Neural crest cell (in vitro differentiated cells): ENCODE measurements at places on chromosomes 3 and 15.

DNA sequence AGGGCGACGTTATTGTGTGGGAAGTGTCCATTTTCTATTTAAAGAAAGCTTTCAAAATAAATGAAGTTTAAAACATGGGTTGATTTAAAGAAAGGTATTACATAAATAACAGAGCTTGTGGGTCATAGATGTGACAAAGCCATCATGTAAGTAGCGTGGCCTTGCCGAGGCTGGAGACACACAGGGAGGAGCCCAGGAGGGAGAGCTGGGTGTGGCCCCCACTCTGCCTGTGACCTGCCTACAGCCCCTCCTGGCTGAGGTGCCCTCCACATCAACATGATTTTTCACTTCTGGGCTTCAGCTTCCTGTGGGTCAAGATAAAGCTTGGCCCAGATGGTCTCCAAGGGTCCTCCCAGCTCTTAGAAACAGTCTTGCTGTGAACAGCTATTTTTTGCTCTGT lies 12.5 kb upstream of the MGLL start:
- no peak for DNase-seq

- DNase-seq, result no peak
These were observed 13.8 kb downstream of the ATP10A start for GRCh38 chr15:25849157-25849921.

GRCh38 chr15:28167042-28167441 lies 67.9 kb upstream of the OCA2 start:
- DNase-seq, result no peak

DNA sequence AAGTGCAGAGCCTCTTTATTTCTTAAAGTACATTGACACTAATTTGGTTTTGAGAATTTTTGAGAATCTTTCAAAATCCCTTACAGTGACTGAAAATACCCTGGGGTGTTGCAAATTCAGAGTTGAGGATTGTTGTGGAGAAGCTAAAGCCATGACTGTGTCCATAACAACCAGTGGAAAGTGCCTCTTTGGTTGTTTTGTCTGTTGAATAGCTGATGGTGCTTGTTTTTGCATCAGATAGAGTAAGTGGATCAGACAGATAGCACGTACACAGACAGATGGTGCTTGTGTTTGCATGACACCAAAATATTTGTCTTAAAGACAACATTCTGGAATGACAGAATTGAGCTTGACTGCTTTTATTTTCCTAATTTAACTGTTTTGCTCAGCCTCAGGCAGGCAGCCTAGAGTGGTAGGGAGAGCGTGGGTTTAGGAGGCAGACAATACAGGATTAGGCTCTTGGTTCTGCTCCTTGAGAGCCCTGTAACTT lies 265.0 kb downstream of the IL20RB start:
- DNase-seq, result no peak

- DNase-seq, result no peak
These were observed 66.5 kb downstream of the MBNL1 start for GRCh38 chr3:152335273-152335672.

DNA sequence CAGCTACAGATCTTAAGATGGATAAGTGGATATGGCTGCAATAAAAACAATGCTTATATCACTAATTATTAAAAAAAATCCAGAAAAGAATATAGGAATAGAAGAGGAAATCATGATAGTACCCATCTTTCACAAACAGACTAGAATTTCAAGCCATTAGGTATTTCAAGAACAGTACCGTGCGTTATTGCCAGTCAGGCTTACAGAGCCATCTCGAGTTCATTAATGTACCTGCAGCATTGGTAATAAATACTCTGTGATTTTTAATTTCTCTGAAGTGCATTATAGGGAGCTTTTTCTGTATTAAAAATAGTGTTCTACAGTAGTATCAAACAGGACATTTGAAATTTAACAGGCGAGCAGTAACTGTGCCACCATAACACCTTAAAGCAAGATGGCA lies 35.7 kb downstream of the ST3GAL6 start:
- DNase-seq, result no peak
